HFFc6 (cell line): ENCODE measurements at places on chromosomes 3 and 15. TPM values are rescaled to one million over a fixed set of nuclear protein-coding genes. Genes with fewer than 3 reads are reported as not detected.
A peak's percentile ranks its signal among the peaks of the same experiment; 100 is the strongest.

Gene P2RY13
- total RNA-seq: not detected in 3 replicates

Gene PLCB2
- 0.12 to 0.70 TPM (median 0.38 TPM) in 3 replicates for total RNA-seq

Gene GNAT1
- total RNA-seq: not detected in 3 replicates

Gene ZNF860
- total RNA-seq: 0.14 and 0.34 TPM in 2 replicates

Gene GOLGA6L10
- total RNA-seq: 0.54 and 0.68 TPM in 2 replicates

Gene RAB6B
- total RNA-seq: 2.0 to 5.4 TPM (median 4.9 TPM) in 3 replicates

Gene FAM174B
- 1.5 and 6.2 TPM in 2 replicates for total RNA-seq

Gene SPATA12
- total RNA-seq: not detected in 3 replicates

Gene CSK
- 48.8 to 62.1 TPM (median 50.0 TPM) in 3 replicates for total RNA-seq

Gene TRH
- total RNA-seq: not detected in 3 replicates

Gene KLHL6
- not detected in 3 replicates for total RNA-seq

GRCh38 chr3:191435981-191436380 is 25.0 kb upstream of the PYDC2 start:
- H3K4me3 ChIP-seq: no peak overlapping the region
- no peaks in the 10 kb centered on the region for H3K4me1 ChIP-seq

- no peaks in the 10 kb centered on the region; the same call in 1 of the 2 replicates for H3K27me3 ChIP-seq
- DNase-seq: no peak
- H3K4me1 ChIP-seq: no peaks in the 10 kb centered on the region
- no peak overlapping the region for H3K27ac ChIP-seq
- H3K4me3 ChIP-seq: no peak overlapping the region
- H3K36me3 ChIP-seq: no peaks in the 10 kb centered on the region
Measured at GRCh38 chr3:80655216-80655615, 887.4 kb upstream of the ROBO1 start.

DNA sequence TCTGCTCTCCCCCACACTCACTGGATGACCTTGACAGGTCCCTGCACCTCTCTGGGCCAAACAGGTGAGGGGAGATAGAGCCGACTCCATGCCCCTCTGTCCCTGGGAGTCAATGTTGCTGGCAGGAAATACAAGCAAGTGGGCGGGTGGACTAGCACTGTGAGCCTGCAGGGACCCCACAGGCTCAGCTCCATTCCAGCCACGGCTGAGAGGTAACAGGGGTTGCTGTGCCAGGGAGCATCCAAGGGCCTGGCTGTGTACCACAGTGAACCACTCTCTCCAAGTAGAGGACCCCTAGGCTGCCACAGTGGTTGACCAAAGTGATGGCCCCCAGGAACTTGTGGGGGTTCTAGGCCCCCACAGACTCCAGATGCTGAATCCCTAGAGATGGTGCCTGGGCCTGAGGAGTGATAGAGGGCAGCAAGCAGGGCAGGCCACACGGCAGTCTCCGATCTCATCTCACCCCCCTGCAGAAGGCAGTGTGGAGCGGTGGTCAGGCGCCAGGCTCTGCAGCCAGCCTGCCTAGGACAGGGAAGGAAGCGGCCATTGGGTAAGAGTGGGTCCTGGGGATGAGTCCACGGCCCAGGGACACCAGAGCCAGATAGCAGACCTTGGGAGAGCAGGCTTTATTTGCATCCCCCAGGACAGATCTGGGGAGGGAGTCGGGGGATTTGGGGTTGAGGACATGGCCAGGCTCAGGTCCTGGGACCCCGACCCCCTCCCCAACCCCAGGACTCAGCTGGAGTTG is 3.2 kb downstream of the TNNC1 start:
- no peak for DNase-seq
- peaks cover 8% of the 10 kb centered on the region for H3K4me1 ChIP-seq
- H3K27ac ChIP-seq: no peak overlapping the region
- no peaks in the 10 kb centered on the region for H3K36me3 ChIP-seq
- peaks cover 5% of the 10 kb centered on the region for H3K27me3 ChIP-seq
- no peak overlapping the region for H3K4me3 ChIP-seq

DNA sequence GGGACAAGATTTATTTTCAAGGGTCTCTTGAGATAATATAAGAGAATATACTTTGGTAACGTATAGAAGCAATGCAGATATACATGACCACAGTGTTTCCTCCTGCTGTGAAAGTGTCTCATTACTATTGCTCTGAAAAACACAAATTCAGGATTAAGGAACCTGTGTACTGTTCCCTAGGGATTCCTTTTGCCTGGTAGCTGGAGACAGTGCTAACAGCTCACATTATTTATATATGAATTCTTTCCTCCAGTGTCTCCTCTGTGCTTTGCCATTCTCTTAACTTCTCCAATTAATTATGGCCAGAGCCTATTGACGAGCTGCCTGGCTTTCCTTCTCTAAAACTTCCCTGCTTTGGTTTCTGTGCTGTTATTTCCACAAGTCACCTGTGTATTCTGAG is 235.4 kb downstream of the OTOL1 start:
- H3K36me3 ChIP-seq: no peaks in the 10 kb centered on the region
- no peak overlapping the region for H3K4me3 ChIP-seq
- H3K27ac ChIP-seq: no peak overlapping the region
- no peak for DNase-seq

DNA sequence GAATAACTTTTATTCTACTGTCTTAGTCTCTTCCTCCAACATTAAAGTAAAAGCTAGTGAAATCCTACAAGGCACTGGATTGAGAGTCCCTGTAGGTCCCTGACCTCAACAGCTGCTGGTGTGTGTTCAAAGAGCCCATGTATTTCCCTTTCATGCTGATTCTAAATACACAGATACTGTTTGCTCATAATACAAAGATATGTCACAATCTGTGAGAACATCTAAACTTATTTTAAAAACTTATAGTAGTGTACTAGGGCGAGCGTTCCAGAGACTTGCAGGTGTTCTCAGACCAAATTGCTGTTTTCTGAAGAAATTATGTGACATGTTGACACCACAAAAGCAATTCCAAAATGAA is 145.9 kb upstream of the LIPC start:
- peaks cover 12% of the 10 kb centered on the region for H3K27me3 ChIP-seq
- no peaks in the 10 kb centered on the region for H3K36me3 ChIP-seq
- no peaks in the 10 kb centered on the region for H3K4me1 ChIP-seq
- no peak overlapping the region for H3K4me3 ChIP-seq
- no peak overlapping the region for H3K27ac ChIP-seq
- no peak for DNase-seq

GRCh38 chr15:57677204-57677603 is 29.3 kb upstream of the POLR2M start:
- H3K27me3 ChIP-seq: peaks cover 4% of the 10 kb centered on the region
- peaks cover 21% of the 10 kb centered on the region for H3K4me1 ChIP-seq
- no peak for DNase-seq
- H3K4me3 ChIP-seq: no peak overlapping the region

DNA sequence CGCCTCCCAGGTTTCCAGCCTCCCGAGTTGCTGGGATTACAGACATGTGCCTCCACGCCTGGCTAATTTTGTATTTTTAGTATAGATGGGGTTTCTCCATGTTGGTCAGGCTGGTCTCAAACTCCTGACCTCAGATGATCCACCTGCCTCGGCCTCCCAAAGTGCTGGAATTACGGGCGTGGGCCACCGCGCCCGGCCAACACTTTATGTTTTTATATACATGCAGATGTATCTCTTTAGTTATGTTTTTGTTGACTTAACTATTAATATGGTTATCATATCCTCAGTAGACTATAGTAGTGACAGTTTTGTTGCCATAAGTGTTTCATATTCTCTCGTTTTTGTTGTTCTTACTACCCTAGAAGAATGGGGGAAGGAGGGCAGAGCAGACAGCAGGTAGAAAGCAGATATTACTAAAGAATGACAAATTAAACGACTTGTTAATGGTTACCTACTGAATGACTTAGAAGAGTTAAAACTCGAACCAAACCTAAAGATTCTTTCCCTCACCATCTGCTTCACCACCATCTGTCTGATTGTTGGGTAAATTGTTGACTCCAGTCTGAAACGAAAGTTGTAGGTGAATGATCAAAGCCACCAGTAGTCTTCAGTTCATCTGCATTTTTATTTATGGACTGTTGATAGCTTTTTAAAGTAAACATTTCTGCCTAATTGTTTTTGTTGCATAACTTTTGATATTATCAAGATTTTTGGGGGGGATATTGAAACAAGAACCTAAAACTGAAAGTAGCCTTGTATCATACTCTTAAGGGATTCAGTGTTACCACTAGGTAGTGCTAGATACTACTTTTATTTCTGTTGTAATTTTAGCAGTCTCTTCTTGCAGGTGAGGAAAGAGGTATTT is 89.3 kb downstream of the RASA2 start:
- peaks cover 17% of the 10 kb centered on the region for H3K4me1 ChIP-seq
- no peaks in the 10 kb centered on the region for H3K27me3 ChIP-seq
- H3K36me3 ChIP-seq: 0 out of 2 replicates have a peak, but pooled peaks cover 4% of the 10 kb centered on the region
- peak overlapping the region; percentile 79 for H3K4me3 ChIP-seq
- peak overlapping the region; percentile 19; the same call in 1 of the 2 replicates for H3K27ac ChIP-seq

DNA sequence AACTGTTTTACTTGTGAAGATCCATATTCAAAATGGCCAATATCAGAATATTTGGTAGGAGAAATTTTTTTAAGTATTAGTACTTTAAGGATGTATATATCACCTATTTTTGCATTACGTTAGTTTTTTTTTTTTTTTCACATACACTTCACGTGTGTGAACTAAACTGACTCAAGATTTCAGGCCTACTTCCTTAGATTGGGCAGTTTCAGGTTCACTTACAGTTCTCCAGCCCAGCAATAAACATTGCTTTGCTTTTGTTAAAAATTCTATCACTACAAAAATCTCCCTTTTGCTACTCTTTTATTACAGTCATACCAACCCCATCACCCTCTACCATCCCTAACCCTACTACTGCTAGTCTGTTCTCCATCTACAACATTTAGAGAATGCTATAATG is 183.6 kb downstream of the KCNH8 start:
- H3K36me3 ChIP-seq: no peaks in the 10 kb centered on the region
- no peaks in the 10 kb centered on the region for H3K4me1 ChIP-seq
- no peak for DNase-seq
- H3K27me3 ChIP-seq: no peaks in the 10 kb centered on the region; the same call in 1 of the 2 replicates

- no peak overlapping the region for H3K4me3 ChIP-seq
- H3K4me1 ChIP-seq: no peaks in the 10 kb centered on the region
- H3K36me3 ChIP-seq: no peaks in the 10 kb centered on the region
- DNase-seq: no peak
- no peak overlapping the region for H3K27ac ChIP-seq
Measured at GRCh38 chr3:146921693-146922092, 316.5 kb upstream of the PLSCR5 start.

DNA sequence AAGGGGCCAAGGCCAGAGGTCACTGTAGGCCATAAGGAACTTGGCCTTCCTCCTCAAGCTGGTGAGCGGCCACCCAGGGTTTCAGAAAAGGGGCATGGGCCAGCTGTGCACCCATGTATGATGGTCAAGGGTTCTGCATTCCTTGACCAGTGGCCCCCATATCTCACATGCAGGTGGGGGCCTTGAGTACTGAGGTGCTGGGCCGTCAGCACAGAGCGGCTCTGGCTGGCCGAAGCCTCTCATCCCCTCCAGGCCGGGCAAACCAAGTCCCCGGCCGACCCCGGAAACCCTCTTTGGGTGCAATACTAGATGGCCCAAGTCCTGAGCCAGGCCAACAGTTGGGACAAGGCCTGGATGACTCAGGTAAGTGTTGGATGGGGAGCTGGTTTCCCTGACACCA is 9.5 kb downstream of the ALG3 start:
- peaks cover 9% of the 10 kb centered on the region for H3K36me3 ChIP-seq
- no peak overlapping the region for H3K4me3 ChIP-seq
- DNase-seq: no peak
- no peak overlapping the region; the same call in 1 of the 2 replicates for H3K27ac ChIP-seq

DNA sequence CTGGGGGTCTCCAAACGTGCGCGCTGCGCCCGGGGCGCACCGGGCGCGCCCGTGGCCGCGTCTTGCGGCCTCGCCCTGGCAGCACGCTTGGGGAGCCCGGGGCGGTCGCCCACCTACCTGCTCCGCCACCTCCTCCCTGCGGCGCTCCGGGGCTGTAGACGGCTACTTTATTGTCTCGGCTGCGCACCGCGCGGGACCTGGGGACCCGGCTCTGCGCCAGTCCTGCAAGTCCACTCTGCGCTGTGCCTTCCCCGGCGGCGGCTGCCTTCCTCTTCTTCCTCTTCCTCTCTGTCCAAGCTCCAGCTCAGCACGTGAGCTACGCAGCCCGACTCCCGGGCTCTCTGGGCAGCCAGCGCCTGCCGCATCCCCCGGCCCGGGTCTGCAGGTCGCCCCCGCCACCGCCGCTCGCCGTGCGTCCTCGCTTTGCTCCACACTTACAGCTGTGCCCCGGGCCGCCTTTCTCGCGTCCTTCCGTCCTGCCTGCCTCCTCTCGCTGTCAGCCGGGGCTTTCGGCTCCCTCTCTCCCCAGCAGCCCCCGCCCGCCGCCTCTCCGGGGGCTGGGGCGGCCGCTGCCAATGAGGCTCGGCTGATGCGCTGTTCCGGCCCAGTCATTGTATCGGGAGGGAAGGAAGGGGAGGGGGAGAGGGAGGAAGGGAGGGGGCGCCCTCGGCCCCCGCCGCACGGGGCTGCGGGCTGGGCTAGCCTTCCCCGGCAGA is 156.4 kb upstream of the FRMD4B start:
- no peak for DNase-seq
- no peaks in the 10 kb centered on the region for H3K4me1 ChIP-seq
- no peak overlapping the region for H3K27ac ChIP-seq
- H3K36me3 ChIP-seq: no peaks in the 10 kb centered on the region
- peaks cover 22% of the 10 kb centered on the region for H3K27me3 ChIP-seq

- H3K27me3 ChIP-seq: peaks cover 3% of the 10 kb centered on the region; the same call in 1 of the 2 replicates
- peaks cover 39% of the 10 kb centered on the region for H3K36me3 ChIP-seq
- peaks cover 14% of the 10 kb centered on the region for H3K4me1 ChIP-seq
- no peak for DNase-seq
Measured at GRCh38 chr3:179036626-179037300, 34.8 kb downstream of the ZMAT3 start.

DNA sequence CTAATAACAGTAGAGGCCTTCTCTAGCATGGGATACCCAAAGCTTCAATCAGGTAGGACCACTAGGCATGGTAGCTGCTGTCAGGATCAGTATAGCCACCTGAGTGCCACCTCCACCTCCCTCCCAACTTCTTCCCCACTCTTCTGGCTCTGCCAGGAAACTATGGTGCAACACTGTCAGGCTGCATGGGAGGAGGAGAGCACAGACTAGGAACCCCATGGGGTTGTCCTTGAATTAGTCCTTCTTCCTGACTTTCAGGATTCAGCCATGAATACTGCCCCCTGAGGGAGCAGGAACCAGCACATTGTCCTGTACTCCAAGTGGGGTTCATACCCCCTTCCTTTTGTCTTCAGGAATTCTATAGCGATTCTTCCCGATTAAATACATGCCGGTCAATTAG is 340.8 kb upstream of the ONECUT1 start:
- no peaks in the 10 kb centered on the region for H3K27me3 ChIP-seq
- H3K27ac ChIP-seq: no peak overlapping the region
- no peak for DNase-seq
- no peak overlapping the region for H3K4me3 ChIP-seq
- H3K36me3 ChIP-seq: no peaks in the 10 kb centered on the region; the same call in 1 of the 2 replicates

- DNase-seq: no peak
- no peak overlapping the region for H3K4me3 ChIP-seq
- no peaks in the 10 kb centered on the region for H3K36me3 ChIP-seq
- peaks cover 9% of the 10 kb centered on the region for H3K4me1 ChIP-seq
Measured at GRCh38 chr3:13427662-13428603, 7.8 kb upstream of the NUP210 start.

DNA sequence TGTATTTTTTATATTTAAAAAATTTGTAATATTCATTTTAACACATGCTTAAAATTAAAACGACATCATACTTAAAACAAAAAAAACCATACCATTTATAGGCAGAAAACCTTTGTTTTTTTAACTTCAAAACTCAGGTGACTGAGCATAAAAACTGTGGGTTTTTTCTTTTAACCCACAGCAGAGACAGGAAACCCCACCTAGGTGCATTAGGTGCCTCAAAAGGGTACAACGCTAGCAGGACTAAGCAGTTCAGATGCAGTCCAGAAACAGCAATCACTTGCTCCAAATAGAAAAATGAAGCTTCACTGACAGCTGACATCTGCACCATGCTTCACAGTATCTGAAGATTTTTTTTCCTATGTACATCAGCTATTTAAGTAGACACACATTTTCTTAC is 52.3 kb downstream of the GLB1 start:
- no peak overlapping the region for H3K4me3 ChIP-seq
- no peaks in the 10 kb centered on the region; the same call in 1 of the 2 replicates for H3K27me3 ChIP-seq
- no peak overlapping the region for H3K27ac ChIP-seq
- H3K36me3 ChIP-seq: peaks cover 13% of the 10 kb centered on the region
- no peak for DNase-seq
